GM23248 (cell line): ENCODE measurements at places on chromosomes 5 and 9. TPM values are rescaled to one million over a fixed set of nuclear protein-coding genes. Genes with fewer than 3 reads are reported as not detected.

Gene RNF183
- not detected in 2 replicates for total RNA-seq

Gene LHX3
- not detected in 2 replicates for total RNA-seq

Gene INIP
- total RNA-seq: 18.5 and 22.9 TPM in 2 replicates

Gene ANKDD1B
- 1.9 TPM in 1 of 2 replicates, not detected in the other for total RNA-seq

Gene SLCO4C1
- not detected in 2 replicates for total RNA-seq

Gene COL23A1
- not detected in 2 replicates for total RNA-seq

Gene SLC36A2
- not detected in 2 replicates for total RNA-seq

Gene FAM221B
- not detected in 2 replicates for total RNA-seq

Gene IRX2
- 30.6 and 38.1 TPM in 2 replicates for total RNA-seq

Gene CRHBP
- not detected in 2 replicates for total RNA-seq

Gene ASPN
- 5.7 and 6.3 TPM in 2 replicates for total RNA-seq

Gene FNIP1
- total RNA-seq: 21.6 and 25.8 TPM in 2 replicates

Gene CDHR2
- total RNA-seq: not detected in 2 replicates

Gene HTR1A
- total RNA-seq: not detected in 2 replicates

Gene PTCH1
- total RNA-seq: 1.4 and 3.8 TPM in 2 replicates

Gene SUB1
- total RNA-seq: 200 and 350 TPM in 2 replicates

Gene CCL28
- total RNA-seq: 0.25 and 1.3 TPM in 2 replicates

Gene BTNL8
- not detected in 2 replicates for total RNA-seq

Gene DAPK1
- 1.9 and 3.3 TPM in 2 replicates for total RNA-seq

Gene HK3
- total RNA-seq: not detected in 2 replicates

Gene TSSK1B
- total RNA-seq: not detected in 2 replicates

Gene DNAI1
- total RNA-seq: not detected in 2 replicates

Gene PCA3
- total RNA-seq: not detected in 2 replicates

Gene PTGR1
- total RNA-seq: 65.2 and 74.9 TPM in 2 replicates

Gene FAM153A
- total RNA-seq: not detected in 2 replicates

Gene PCDHA7
- total RNA-seq: not detected in 2 replicates

Gene CER1
- total RNA-seq: not detected in 2 replicates

Gene PPIC
- 116 and 128 TPM in 2 replicates for total RNA-seq

Gene TAS2R1
- total RNA-seq: not detected in 2 replicates

Gene SPINK4
- total RNA-seq: not detected in 2 replicates

Gene FBP2
- total RNA-seq: not detected in 2 replicates

Gene SGTB
- 22.6 and 39.9 TPM in 2 replicates for total RNA-seq

Gene PHYHD1
- total RNA-seq: 4.4 and 4.7 TPM in 2 replicates

Gene SUSD3
- total RNA-seq: 0.43 and 0.63 TPM in 2 replicates

Gene SHB
- 9.9 and 11.1 TPM in 2 replicates for total RNA-seq

Gene POLR3G
- total RNA-seq: 1.5 and 8.8 TPM in 2 replicates

Gene PCDHGB1
- total RNA-seq: 0.25 and 0.86 TPM in 2 replicates

Gene CEL
- total RNA-seq: 0.22 TPM in 1 of 2 replicates, not detected in the other

Gene MARCHF11
- not detected in 2 replicates for total RNA-seq

Gene TMEM174
- total RNA-seq: not detected in 2 replicates

Gene PPWD1
- 24.7 and 56.8 TPM in 2 replicates for total RNA-seq

Gene ZNF879
- total RNA-seq: 1.8 and 5.4 TPM in 2 replicates

Gene MEIKIN
- total RNA-seq: not detected in 2 replicates

Gene SLC31A2
- 11.1 and 20.8 TPM in 2 replicates for total RNA-seq

Gene MAMDC2
- not detected in 2 replicates for total RNA-seq

Gene ENTREP1
- total RNA-seq: 0.25 TPM in 1 of 2 replicates, not detected in the other

Gene CARD6
- 7.1 and 7.5 TPM in 2 replicates for total RNA-seq

Gene MACROH2A1
- total RNA-seq: 106 and 125 TPM in 2 replicates

Gene EQTN
- total RNA-seq: not detected in 2 replicates

Gene CA9
- 3.4 and 4.3 TPM in 2 replicates for total RNA-seq
